Left lobe of liver (tissue), 2 donors: ENCODE measurements at places on chromosomes 1 and 21. TPM values are rescaled to one million over a fixed set of nuclear protein-coding genes. Genes with fewer than 3 reads are reported as not detected.

The LEMD1 gene
- total RNA-seq: not detected

The MEX3A gene
- 1.1 TPM for total RNA-seq

The LRRIQ3 gene
- 0.30 TPM for total RNA-seq

The OR2T1 gene
- total RNA-seq: not detected

The PEAR1 gene
- 4.5 TPM for total RNA-seq

The PYGO2 gene
- 10.5 TPM for total RNA-seq

The KCNC4 gene
- 1.8 TPM for total RNA-seq

DNA sequence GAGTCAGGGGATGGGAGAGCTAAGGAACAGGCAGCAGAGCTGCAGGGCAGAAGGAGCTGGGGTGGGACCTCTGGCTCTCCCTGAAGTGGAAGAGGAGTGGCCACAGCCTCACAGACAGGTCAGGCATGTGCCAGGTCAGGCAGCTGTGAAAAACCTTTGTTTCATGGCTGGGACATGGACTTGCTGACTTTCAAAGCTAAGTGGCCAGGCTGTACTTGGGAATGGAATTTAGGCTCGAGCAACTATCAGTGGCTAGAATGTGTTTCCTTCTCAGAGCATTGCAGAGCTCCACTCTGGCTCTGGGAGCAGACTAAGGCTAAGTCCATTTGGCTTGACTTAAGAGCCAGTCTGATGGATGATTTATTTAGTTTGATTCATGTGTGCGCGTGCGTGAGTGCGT, 385.1 kb downstream of the LMX1A start:
- no peak for DNase-seq

DNA sequence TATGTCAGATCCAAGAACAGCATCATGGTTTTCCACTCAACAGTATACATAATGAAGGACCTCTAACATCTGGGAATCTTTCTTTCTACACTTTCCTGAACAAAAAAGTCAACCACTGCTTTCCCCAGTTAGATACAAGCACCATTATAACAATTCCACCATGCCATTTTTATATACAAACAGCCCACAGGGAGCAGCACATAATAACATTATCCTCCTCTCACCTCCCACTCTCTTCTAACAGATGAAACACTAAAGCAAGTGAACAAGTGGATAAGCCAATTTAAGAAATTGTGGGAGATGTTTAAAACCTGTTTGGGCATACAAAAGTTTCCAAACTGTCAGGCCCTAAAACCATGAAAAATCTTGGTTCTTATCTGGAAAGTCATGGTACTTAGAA, 29.4 kb upstream of the PRRC2C start:
- no peak for DNase-seq

DNA sequence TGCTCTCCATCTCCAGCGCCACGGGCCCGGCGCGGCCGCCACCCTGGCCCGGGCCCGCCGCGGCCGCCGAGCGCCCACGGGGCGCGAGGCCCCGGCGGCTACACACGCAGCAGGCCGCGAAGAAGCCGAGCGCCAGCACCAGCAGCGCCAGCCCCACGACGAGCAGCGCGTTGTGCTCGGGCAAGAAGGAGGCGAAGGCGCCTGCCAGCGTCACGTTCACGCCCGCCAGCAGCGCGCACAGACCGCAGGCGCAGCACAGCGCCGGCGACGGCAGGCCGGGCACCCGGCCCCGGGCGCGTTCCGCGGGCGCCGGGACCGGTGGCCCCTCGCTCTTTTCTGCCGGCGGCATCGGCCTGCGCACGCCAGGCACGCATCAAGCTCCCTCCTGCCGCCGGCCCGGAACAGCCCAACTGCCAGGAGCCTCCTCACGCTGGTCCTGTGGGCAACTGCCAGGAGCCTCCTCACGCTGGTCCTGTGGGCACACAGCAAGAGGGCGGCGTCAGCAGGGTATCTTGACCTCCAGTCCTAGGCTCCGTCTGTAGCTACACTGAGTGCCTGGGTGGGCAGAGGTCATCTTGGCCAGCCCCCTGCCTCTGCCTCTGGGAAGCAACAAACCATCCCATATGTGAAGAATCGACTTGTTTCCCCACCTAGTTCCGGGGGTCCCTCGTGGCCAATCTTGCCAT, 18.1 kb downstream of the KNCN start:
- no peak for DNase-seq

DNA sequence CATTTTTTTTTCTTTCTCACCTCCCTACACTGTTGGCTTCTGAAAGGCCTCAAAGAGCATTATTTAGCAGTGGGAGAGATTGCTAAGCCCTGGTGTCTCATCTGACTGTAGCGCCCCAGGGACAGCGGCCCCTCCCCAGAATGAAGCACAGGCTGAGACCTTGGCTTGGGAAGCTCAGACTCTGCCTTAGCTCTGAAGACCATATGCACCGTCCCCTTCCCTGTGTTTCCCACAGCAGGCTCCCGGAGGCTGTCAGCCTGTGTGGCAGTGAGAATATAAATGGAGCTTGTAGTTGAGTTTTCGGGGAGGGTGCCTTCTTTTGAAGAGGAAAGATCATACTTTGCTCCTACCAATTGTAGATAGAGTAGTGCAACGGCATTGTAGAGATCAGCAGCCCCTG, 25.3 kb downstream of the SMYD2 start:
- DNase-seq: no peak

GRCh38 chr1:226027538-226028217, 28.5 kb upstream of the SDE2 start:
- DNase-seq: no peak

GRCh38 chr1:106960412-106960811, 96.1 kb upstream of the PRMT6 start:
- DNase-seq: no peak

DNA sequence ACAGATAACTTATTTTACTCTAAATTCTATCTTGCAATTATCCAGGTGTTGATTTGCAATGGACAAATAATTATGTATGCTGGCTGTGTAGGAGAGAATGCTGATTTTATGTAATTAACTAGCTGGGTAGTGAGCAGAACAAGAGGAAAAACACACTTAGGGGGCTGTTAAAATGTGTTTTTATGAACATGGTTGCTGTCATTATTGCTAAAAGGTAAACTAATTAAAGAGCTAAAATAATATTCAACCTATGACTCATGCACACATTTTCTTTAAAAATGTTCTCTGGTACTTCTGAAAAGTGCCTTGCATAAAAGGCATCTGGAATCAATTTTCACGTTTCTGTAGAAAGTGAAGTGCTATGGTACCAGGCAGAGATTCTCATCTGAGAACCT, 192.8 kb upstream of the C8B start:
- DNase-seq: no peak

DNA sequence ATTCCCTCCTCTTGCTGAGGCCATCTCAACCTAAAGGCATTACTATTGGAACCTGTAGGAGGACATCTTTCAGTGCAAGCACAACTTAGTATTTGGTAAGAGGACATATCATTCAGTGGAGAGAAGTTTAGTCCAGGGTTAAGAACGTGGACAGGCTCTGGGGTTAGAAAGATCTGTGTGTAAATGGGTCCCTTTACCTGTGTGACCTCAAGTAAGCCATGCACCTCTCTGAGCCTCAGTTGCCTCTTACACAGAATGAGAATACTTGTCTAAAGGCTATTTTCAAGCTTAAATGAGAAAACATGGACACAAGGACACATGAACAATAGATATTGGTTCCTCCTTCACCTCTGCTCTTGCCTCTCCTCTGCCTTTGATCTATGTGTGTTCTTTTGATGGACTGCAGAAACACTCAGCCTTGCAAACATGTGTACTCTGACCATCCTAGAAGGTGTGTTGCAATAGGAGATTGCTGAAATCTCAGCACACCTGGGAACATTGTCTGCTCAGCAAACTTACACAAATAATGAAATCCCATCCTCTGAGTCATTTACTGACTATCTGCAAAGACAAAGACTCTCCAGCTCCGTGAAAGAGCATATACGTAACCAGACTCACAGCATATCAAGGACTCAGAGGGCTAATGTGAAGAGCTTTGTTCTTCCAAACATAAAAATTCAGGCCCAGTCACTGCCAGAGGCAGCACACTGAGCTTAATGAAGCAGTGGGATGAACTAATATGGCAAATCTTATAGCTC, 143.8 kb downstream of the DAB1 start:
- peak; percentile 82 for DNase-seq

DNA sequence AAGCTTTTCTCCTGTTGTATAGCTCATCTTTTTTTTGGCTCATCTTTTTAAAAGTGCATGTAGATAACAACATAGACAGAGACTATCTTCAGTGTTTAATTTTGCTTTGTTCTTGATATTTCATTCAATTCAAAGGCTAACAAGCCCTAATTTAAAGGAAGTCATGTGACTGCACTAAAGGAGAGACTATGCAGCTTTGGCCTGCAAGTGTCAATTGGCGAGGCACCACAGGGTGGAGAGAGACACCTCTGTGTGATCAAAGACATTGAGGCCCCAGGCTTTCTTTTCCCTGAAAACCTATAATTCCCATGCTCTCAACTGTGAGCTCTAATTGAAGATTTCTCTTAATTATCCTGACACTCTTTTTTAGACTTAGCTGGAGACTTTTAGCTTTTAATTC, 53.6 kb downstream of the CHODL start:
- no peak for DNase-seq

DNA sequence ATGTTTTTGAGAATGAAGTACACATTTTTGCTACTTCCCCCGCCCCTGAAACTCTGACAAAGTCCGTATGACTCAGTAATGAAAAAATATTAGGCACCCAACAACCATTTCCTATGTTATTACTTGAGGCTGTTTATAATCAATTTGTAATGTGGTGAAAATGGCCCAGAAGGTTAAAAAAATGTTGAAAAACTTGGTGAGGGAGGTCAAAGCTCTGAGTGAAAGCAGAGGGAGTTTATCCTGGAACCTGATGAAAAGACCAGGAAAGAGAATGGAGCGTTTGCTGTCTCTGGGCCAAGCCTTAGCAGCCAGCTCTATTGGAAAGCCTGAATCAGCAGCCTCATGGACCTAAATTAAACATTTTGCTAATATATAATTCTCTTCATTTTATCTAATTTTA, 367.7 kb upstream of the NEGR1 start:
- DNase-seq: no peak

DNA sequence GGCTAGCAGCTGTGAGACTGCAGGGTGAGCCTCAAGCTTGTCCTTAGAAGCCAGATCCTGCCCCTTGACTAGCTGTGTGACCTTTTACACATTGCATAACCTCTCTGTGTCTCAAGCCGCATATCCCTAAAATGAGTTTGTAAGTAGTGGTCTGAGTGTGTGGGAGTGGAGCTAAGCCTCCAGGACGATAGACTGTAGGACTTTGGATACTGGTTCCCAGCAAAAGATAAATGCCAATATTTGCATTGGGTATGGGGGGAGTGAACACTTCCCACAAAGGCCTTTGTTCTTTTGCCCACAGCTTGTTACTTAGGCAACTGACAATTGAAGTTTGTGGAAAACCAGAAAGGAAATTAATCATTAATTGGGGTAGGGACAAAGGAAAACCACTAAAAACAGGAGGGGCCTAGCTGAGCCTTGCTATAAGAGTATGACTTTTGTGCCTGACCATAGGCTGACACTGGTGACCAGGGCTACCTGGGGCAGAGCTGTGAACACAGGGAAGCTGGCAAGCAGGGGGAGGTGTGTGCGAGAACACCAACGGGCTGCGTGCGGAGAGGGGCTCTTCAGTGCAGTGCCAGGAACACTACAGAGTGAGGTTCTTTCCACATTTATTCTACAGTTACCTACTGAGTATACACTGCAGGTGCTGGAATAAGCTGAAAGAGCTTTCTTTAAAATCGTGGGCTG, 102.4 kb upstream of the ETV3 start:
- DNase-seq: peak; percentile 88

DNA sequence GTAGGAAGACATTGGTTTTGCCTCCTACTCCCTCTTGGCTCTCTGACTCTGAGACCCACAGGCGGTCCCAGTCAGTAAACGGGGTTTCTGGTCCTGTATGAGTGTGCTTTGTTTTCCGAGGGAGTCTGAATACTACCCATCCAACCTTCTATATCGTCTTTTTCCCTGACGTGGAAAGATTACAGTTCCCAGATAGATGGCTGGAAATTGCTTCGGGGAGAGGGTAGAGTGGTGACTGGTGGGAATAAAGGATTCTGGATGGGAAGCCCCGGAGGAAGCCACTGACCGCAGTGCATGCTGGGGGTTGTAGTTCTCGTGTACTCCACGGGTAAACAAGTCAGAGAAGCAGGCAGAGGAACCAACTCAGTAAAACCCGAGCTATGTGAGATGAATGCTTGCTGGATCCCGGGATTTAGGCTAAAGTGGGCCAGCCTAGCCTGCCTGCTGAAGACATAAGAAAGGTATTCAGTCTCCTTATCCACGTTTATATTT, 66.2 kb upstream of the IRF2BP2 start:
- DNase-seq: peak; percentile 80

- DNase-seq: peak; percentile 66
Observed at GRCh38 chr21:33801424-33802405, 113.9 kb downstream of the ATP5PO start.

GRCh38 chr1:209190591-209191261, 392.8 kb upstream of the CAMK1G start:
- peak; percentile 58 for DNase-seq

DNA sequence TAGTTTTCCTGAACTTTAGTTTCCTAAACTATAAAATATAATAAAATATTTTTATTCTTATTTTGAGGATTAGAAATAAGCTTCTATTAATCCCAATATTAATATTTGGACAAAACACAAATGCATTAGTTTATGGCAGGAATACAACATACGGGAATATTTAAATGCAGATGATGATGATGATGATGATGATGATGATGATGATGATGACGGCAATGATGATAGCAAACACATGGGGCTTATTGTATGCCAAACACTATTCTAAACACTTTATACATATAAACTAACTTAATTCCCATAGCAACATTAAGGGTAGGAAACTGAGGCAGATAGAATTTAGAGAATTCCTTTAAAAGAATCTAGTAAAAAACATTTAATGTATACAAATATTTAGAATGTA, 541.5 kb upstream of the BEND5 start:
- DNase-seq: no peak

GRCh38 chr1:184048561-184049240, 2.8 kb upstream of the TSEN15 start:
- no peak for DNase-seq

DNA sequence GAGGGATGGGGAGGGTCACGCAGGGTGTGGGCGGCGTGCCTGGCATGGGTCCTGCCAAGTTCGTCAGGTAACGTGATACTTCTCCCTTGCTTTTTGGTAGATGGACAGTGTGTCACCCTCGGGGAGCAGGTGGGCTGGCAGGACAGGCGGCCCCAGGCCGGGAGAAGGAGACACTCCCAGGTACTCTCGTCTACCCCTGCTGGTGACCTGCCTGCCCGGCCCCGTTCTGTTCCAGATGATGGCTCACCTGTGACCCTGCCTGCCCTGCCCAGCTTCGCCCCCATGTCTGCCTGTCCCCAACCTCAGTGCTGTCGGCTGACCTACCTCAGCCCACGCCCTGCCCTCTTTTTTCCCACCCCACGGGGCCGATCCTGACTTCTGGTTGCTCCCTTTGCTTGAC, 144.7 kb downstream of the PCBP3 start:
- no peak for DNase-seq

- DNase-seq: no peak
Observed at GRCh38 chr1:186325239-186325638, 49.8 kb downstream of the TPR start.

DNA sequence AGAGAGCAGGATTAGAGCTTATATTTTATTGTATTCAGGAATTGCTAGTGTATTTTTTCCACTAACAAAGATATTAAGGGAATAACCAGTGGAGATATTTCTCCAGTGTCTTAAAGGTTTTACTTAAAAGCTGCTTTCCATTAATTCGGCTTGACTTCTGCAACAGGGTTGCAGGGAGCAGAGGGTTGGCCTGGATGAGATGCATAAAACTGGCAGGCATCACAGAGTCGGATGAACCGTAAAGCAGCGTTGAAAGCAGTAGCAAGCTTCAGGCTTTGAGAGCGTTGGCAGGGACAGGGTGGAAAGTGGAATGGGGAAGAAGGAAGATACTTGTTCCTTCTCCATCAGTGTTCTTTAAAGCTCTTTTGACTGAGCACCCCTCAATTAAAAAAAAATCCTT, 237.2 kb downstream of the LMO4 start:
- no peak for DNase-seq
